ENCODE measurements at places on chromosomes 3 and 15. TPM values are rescaled to one million over a fixed set of nuclear protein-coding genes. Genes with fewer than 3 reads are reported as not detected.

GATA2 gene
- 1.9 TPM for polyA plus RNA-seq

DCLK3 gene
- 1.0 TPM for polyA plus RNA-seq

GTF2E1 gene
- 10.0 TPM for polyA plus RNA-seq

SLC22A13 gene
- 0.34 TPM for polyA plus RNA-seq

KIF9 gene
- 11.2 TPM for polyA plus RNA-seq

MUC4 gene
- polyA plus RNA-seq = 4.4 TPM

USP13 gene
- 4.7 TPM for polyA plus RNA-seq

PLD1 gene
- 87.6 TPM for polyA plus RNA-seq

DNA sequence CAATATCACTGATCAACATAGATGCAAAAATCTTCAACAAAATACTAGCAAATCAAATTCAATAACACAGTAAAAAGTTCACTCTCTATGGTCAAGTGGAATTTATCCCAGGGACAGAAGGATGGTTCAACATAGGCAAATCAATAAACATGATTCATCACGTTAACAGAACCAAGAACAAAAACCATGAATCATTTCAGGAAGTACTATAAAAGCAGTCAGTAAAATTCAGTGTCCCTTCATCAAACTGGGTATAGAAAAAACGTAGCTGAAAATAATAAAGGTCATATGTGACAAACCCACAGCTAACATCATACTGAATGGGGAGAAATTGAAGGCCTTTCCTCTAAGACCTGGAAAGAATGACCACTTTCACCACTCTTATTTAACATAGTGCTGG is 172.1 kb downstream of the POLR2M start:
- DNase-seq = no peak

DNA sequence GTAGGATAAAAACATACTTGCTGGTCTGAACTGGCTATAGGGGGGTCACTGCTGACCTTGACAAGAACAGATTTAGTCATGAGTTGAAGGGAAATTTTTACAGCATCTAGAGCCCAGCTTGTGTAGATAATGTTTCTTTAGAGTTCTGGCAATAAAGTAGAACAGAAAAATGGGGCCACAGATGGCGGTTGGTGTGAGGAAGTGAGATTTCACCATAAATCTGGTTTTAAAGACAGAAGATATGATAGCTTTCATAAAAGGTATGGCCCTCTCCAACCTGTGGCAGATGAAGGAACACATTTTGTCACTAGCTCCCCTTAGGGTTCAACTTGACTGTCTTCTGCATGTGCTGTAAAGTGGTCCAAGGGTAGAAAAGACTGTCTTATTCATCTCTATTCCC is 24.3 kb upstream of the IMPDH2 start:
- no peak for DNase-seq

- no peak for DNase-seq
Measured at GRCh38 chr15:66941791-66942190, 123.6 kb upstream of the SMAD3 start.

DNA sequence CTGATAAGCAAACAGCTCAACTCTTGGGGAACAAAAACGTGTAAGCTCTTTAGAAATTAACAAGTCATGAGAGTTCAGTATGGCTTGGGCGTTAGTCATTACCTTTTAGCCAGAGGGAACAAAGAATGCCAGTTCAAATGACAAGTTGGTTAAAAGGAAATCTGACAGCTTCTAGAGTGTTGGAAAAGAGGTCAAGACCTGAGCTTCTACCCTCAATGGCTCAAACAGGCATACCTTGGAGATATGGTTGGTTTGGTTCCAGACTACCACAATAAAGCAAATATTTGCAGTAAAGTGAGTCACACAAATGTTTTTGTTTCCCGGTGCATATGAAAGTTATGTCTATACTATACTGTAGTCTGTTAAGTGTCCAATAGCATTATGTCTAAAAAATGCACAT is 136.1 kb downstream of the CACNA1D start:
- no peak for DNase-seq

DNA sequence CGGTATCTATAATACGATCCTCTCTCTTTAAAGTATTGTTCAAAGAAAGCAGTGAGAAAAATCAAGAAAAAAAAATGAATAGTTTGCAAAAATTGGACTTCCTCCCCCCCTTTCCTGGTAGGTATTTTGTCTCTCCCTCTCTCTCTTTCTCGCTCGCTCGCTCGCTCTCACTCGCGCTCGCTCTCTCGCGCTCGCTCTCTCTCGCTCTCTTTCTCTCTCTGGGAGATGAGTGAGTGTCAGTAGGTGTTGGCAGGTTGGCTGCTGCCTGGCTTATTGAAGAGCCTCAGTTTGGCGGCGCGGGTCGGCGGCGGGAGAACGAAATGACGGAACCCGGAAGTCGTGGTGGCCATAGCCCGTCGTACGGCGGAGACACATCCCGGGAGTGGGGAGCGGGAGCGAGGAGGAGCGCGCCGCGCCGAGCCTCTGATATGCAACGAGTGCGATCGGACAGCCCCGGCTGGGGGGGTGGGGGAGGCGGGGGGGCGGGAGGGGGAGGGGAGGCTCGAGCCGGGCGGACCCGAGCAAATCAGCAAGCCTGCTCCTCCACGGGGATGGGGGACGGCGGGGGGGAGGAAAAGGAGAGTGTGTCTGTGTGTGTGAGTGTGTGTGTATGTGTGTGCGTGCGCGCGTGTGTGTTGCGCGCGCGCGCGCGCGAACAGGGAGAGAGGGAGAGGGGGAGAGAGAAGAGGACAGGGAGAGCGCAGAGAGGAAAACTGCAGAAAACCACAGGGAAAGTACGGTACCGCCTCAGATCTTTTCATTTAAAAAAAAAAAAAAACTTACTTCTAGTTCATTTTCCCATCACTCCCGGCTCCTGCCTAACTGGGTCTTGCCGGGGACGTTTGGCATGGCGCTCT is at the start of gene MEIS2:
Gene MEIS2 (minus strand): TSS at position 441 of the 857 bp plus-strand sequence. CDS start 1,083 bp downstream, outside the sequence.
- DNase-seq = peak; percentile 81

GRCh38 chr3:73298243-73299183 is 237.1 kb downstream of the EBLN2 start:
- DNase-seq = no peak

- DNase-seq = peak; percentile 62
Measured at GRCh38 chr3:171458071-171458863, 1.9 kb downstream of the TNIK start.

DNA sequence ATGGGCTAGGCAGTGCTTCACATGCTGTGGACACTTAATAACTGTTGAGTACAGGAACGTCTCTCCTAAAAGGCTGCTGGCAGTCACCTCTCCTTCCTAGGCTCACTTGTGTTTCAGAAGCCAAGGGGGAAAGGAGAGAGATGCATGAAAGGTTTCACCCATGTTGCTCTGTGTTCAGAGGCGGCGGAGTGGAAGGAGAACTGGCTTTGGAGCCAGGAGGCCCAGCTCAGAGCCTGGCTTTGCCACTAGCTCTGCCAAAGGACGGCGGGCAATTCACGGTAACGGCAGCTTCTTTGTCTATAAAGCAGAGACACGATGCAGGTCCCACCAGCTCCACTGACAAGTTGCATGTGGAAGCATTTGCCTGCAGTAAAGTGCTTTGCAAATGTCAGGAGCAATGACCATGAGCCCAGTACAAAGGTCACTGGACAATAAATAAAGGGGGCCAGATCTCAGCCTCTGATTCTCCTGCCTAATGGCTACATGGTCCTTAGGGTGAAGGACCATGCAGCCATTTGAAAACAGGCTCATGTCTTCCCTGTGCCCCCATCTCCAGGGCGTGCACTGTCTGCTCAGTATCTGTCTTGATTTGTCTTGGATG is 171.7 kb upstream of the TLE3 start:
- DNase-seq = no peak

GRCh38 chr3:32913790-32914446 is 37.5 kb upstream of the CCR4 start:
- peak; percentile 48 for DNase-seq

DNA sequence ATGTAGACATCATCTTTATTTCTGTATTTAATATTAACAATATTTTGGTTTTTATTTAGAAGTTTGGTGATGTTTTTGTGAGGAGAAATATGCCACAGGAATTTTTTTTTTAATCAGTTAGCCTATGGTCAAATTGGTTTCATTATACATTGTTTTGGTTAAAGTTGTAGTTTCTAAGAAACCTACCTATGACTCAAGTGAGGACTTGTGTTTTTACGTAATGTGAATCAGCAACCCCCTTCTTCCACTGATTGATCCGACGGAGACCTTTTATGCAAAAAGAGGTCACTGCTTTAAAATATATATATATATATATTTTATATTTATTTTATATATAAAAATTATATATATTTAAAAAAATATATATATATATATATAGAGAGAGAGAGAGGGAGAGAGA is 698.1 kb downstream of the FHIT start:
- no peak for DNase-seq

- DNase-seq = no peak
Measured at GRCh38 chr3:25897019-25897418, 107.1 kb downstream of the OXSM start.

GRCh38 chr3:40580494-40581091 is 55.8 kb downstream of the ZNF621 start:
- DNase-seq = peak; percentile 51

DNA sequence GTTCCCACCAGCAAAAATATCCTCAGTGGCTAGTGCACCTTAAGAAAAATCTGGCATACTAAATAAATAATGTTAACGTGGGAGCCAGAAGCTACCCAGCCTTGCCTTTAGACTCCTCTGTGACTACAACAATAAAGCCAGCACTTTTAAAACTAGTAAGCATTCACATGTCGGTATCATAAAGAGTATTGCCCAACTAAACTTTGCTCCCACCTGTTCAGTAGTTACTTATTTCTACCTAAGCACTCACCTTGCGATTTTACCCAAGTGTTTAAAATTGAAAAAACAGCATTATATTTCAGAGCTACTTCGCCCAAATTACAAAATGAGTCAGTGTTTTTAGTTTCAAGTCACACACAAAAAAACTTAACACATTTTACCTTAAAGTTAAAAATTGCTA is 12.8 kb downstream of the ALDH1L1 start:
- DNase-seq = peak; percentile 84

Measured in large intestine (tissue), 12 donors.